ENCODE measurements at places on chromosomes 7 and 10.

DNA sequence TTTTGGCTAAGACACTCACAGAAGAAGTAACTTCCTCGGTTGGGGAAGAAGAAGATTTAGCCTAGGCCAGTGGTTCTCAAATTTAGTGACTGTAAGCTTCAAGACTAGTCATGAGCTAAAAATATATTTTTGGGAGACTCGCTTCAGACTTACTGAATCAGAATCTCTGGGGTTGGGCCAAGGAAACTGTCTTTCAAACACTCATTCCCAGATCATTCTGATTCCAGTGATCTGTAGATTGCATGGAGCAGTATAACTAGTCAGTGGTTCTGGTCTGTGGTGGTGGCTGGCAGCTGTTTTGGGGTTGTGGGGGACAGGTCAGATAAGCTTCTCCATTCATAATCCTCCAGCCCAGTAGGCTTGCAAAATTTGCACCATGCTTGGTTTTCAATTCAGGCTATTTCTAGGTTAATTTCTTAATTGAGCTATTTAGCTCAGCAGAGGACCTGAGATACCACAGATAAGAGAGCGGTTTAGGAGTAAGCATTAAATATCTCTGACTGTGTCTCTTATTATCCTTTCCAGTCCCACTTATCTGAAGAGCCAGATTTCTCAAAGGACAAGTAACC is 3.8 kb upstream of the KAT6B start:
- DNase-seq: no peak

GRCh38 chr10:61284222-61284890 is 168.8 kb downstream of the TMEM26 start:
- DNase-seq: no peak

DNA sequence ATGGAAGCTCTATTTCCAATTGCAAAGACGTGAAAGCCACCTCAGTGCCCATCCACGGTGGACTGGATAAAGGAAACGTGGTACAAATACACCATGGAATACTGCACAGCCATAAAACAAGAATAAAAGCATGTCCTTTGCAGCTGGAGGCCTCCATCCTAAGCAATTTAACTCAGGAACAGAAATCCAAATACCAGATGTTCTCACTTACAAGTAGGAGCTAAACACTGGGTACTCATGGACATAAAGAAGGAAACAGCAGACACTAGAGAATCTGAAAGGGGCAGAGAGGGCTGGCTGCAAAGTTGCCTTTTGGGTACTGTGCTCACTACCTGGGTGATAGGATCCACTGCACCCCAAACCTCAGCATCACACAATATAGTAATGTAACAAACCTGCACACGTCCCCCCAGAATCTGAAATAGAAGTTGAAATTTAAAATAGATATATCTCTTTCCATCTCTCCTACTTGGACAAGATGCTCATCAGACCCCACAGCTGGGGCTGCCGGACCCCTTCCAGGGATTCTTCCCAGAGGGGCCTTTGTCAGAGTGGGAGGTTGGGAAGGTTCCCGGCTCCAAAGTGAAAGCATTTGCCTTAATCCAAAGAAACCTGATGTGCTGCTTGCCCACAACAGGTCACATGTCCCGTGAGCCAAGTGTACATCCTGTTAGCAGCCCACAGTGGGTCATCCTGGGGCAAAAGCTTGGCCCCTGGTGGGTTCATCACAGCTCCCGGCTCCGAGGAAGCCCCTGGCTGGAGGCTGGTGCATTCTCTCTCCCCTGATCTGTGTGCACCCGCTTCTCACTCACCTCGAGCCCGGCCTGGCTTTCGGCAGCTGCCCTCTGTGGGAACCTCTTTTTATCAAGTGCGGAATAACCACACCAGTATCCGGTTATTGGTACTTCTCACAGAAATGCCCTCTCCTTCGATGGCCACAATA is 172.3 kb upstream of the PPP2R2D start:
- DNase-seq: no peak

DNA sequence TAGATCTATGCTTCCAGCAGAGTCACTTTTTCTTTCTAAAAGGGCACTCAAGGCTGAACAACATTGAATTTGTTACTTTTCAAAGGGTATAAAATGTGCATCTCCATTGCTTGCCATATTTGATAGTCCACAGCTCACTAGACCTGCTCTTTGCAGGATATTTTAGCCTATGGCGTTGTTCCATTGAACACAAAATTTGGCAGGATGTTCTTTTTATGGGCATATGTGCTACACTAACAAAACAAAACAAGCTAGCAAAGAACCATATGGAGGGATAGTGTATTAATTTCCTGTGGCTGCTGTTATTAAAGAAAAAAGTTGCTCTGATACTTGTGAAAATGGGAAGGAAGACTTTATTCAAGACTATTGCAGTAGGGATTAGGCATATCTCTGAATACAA is 828.7 kb downstream of the TYW1 start:
- no peak for DNase-seq

DNA sequence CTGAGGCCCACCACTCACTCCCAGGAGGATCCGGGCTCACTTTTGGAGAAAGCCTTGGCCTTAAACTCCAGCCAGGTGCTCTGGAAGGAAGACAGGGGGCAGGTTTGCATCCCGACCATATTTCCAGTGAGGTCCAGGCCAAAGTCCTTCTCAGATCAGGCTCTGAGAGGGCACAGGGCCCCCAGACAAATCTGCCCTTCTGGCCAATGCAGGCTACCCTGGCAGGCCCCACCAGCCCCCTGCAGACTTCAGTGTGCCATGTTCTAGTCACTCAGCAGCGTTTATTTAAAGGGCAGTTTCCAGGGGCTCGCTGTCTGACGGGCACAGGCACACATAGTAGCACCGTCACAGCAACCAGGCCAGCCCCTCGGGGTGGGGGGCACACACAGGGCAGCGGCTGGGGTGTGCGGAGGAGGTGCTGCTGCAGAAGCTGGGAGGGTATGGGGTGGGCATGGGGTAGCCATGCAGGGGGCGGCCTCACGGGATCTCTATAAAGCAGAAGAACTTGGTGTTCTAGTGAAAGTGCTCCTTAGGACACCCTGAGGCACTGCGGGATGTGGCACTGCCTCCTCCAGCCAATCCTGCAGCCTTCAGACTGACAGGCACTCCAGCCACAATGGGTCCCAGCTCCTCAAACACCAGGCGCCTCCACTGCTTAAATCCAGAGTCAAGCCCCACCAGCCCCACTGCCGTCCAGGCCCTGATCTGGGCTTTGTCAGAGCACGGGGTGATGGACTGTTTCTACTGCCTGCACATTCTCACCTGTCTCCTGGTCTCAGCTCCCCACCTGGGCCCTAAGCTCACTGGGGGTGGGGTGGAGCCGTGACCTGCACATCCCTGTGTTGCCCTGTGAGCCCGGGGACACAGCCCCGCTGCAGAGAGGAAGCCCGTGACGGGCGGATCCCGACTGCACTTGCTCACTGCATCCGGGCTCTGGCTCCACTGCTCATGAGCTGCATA is 9.6 kb upstream of the PYROXD2 start:
- DNase-seq: no peak

GRCh38 chr10:91521439-91521838 is 111.3 kb downstream of the HECTD2 start:
- no peak for DNase-seq

GRCh38 chr10:77261146-77261545 is 376.5 kb downstream of the KCNMA1 start:
- no peak for DNase-seq

Data from activated T-cell treated with anti-CD3 and anti-CD28 coated beads, Interleukin-2, amount 50 U/mL, for 1 hour (primary cell).